ENCODE measurements at places on chromosomes 4 and X.

- DNase-seq: no peak
Observed at GRCh38 chrX:99782516-99783040, 627.5 kb downstream of the PCDH19 start.

DNA sequence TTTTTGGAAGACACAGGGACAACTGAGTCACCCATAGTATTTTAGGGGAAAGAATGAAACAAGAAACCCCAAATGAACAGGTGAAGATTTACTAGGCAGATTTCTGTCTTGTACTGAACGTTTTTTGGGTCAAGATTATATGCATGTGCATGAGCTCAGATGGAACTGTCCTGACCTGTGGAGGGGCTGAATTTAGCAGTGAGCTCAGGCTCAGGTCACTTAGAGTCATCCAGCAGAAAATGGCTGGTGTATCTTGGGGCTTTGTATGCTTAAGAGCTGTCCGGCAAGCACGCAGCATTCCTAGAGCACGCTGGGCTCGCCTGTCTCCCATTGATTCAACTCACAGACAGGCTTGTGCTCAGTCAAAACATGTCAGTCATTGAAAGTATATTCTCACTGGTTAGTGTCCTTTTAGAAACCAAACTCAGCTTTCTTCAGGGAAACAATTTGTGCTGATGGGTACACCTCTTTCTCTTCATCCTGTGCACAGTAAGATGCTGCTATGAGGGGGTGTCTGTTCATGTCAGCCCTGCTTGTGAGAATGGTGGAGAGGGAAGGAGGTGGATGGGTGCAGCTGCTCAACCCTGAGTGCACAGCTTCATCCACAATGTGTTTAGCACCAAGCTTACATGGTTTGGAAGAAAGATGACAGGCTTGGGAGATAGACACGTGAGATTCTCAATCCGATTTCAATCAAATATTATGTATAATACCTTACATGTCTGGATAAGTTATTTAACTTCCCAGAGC, 47.5 kb upstream of the PDLIM3 start:
- no peak for DNase-seq

- DNase-seq: no peak
Observed at GRCh38 chrX:44039556-44039955, 66.4 kb upstream of the NDP start.

DNA sequence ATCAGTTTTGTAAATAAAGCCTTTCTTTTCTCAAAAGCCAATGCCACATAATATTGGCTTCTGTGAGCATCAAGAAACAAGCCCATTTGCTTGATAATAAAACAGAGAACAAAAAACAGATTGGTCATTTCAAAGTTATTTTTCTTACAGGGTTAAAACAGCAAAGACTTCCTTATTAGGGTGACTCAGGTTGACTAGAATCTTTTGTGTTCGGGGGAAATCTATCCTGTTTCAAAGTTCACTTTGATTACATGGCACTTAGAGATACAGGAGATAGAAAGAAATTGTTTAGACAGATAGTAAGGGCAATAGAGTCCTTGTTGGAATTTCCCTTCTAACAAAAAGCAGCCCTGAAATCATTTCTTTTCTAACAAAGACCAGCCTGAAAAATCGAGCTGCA, 170.0 kb upstream of the GLRA2 start:
- no peak for DNase-seq

GRCh38 chr4:78864405-78865024, 74.7 kb downstream of the PAQR3 start:
- no peak for DNase-seq

GRCh38 chrX:116409219-116409618, 27.2 kb upstream of the SLC6A14 start:
- no peak for DNase-seq

DNA sequence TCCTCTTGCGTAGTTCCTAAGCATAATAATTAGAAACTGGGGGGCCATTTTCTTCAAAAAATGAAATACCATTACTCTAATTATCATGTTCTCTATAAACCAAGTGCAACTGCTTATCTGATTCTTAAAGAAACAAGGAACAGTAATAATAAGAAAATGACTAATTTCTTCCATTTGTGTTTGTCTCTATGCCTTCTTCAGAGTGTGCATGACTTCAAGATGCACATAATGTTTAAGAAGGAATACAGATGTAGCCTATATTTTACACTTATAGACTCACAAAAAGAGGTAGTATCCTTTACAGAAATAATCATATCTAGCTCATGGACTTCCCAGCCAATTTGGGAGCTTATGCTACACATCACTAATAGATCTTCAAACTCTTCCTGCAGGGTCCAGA, 131.7 kb downstream of the CHRNA9 start:
- DNase-seq: no peak

DNA sequence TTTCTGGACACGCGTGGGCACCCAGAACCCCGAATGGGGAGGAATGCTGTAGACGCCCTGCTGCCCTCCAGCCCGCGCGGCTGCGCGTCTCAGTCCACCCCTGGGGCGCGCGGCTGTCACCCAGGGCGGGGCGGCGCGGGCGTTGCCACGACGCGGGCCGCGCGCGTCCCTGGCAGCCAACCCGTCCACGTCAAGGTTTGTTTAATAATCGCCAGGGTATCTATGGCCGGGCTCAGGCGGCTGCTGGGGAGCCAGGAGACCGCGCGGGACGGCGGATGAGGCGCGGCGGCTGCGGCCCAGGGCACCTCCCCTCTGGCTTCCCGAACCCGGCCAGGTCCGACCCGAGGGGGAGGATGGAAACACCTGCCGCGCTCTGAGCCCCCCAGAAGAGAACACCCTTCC, at the start of gene SPATA18:
SPATA18 (plus strand) TSS at position 92 of the 402 bp plus-strand sequence. CDS start 401 bp downstream, outside the sequence.
- DNase-seq: no peak

DNA sequence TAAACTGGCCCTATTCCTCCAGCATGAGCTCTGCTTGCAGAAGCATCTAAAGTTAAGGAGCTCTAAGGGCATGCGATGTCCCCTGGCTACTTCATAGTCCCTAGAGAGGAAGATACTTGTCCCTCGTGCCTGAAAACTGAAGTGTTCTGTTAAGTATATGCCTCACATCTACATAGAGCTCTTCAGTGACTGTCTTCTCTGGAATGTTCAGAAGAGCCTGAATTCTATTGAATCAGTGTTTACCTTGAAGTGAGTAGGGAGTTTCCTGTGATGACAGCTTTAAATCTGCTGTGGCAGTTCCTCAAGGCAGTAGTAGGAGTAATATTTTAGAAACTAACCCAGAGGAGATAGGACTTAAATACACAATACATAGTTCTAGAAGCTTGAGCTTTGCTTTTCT, 111.2 kb downstream of the ZNF518B start:
- no peak for DNase-seq

- no peak for DNase-seq
Observed at GRCh38 chr4:2054217-2054616, 4.9 kb upstream of the NAT8L start.

DNA sequence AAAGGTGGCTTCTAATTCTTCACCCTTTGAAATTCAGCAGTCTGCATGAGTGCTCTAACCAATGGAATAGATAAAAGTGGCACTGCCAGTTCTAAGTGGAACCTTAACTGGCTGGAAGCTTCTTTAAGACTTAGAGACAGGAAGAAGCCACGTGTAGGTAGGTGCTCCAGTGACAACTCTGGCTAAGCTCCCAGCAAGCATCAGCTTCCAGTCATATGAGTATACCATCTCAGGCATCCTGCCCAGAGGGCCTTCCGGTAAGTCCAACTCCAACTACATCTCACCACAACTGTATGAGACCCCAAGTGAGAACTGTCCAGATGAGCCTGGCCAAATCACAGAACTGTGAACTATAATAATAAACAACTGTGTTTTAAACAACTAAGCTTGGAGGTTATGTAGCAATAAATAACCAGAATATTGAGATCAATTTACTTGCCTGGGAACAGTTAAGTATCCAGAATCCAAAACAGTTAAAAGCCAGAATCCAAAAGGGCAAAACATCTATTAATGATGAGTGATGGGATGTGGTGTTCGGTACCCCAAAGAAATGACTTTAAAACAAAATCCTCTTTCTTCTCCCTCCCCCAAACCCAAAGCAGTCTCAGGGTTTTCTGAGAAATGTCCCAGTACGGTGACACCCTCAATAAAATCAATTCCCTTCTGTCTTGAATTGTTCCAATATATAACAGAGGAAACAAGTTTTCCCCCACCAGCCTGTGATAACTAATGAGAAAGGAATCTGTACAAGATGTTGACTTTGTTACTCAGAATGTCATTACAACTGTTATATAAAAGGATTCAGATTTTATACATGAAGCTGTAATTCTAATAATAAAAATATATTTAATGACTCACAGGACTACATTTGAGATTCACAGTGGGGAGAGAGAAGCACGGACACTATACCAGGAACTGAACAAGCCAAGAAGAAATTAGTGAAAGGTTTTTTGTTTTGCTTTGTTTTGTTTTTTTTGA, 4.2 kb downstream of the TSPAN5 start:
- no peak for DNase-seq

DNA sequence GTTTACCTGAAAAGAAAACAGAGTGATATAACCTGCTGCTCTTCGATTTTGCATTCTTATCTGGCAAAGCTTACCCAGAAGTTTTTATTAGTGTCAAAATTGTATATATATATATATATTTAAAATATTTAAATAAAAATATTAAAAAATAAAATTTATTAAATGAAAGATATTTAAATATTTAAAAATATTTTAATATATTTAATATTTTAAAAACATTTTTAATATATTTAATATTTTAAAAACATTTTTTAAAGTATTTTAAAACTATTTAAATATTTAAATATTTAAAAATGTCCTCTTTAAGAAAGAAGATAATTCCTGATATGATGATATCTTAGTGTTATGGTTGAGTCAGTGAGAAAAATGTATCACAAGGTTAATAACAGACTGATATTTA, 317.2 kb downstream of the EPHA5 start:
- no peak for DNase-seq
